Breast epithelium (tissue), 4 donors: ENCODE measurements at places on chromosomes 1 and 21. TPM values are rescaled to one million over a fixed set of nuclear protein-coding genes. Genes with fewer than 3 reads are reported as not detected.
A peak's percentile ranks its signal among the peaks of the same experiment; 100 is the strongest.

Gene OR2T29
- not detected for total RNA-seq

Gene FLG2
- total RNA-seq = not detected

Gene S100A2
- 0.33 TPM for total RNA-seq

Gene TMEM82
- total RNA-seq = not detected

Gene SMCP
- not detected for total RNA-seq

Gene AGO3
- 28.2 TPM for total RNA-seq

Gene SLC16A4
- total RNA-seq = 31.5 TPM

Gene TSACC
- not detected for total RNA-seq

Gene OR6N1
- total RNA-seq = not detected

Gene PLA2G2A
- 342 TPM for total RNA-seq

DNA sequence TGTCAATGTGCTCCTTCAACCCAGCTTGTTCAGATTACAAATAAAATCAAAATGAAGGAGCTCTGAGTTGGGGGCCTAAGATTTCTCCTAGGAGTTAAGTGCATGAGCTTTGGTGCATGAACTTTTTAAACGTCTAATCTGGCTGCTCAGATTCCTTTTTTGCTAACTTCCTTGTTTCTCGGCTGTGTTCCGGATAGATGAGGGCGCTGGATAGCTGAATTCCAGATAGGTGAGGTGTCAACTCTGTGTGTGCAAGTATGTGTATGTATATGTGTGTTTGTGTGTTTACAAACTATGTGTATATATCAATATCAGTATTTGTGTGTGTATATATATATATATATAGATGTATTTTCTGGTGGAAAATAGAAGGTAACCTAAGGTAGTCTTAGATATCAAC is 37.5 kb upstream of the RCAN3 start:
- H3K36me3 ChIP-seq = no peaks in the 10 kb centered on the region
- no peak for DNase-seq
- no peak overlapping the region for H3K4me3 ChIP-seq
- H3K27ac ChIP-seq = no peak overlapping the region

- peaks cover 11% of the 10 kb centered on the region for H3K27me3 ChIP-seq
- no peaks in the 10 kb centered on the region for H3K4me1 ChIP-seq
- no peak for DNase-seq
Measured at GRCh38 chr1:86151427-86151826, 5.1 kb downstream of the COL24A1 start.

DNA sequence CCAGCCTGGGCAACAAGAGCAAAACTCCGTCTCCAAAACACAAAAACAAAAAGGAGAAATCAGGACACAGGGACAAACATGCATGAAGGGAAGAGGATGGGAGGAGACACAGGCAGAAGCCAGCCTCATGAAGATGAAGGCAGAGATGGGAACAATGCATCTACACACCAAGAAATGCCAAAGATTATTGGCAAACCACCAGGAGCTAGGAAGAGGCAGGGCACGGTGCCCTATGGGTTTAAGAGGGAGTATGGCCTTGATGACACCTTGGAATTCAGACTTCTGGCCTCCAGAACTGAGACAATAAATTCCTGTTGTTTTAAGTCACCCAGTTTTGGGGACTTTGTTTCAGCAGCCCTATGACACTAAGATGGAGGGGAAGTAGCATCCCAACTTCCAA is 5.2 kb downstream of the TMPRSS3 start:
- H3K27ac ChIP-seq = peak overlapping the region; percentile 80
- no peak overlapping the region for H3K4me3 ChIP-seq
- H3K36me3 ChIP-seq = no peaks in the 10 kb centered on the region
- no peaks in the 10 kb centered on the region for H3K4me1 ChIP-seq

DNA sequence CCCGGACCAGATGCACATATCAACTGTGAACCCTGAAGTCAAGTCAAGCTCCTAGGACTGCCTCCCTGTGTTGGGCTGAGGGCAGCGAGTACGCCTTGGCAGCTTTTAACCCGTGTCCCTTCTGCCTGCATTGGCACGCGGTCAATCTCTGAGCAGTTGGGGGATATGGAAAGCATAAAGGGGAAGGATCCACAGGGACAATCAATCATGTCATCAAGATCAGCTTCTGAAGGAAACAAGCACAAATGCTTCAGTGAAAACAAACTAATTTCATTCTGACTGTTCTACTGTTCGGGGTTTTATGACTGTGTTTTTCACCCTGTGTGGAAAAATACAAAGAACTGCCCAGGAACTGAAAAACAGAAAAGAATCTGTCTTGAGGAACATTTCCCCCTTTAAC is 106.2 kb downstream of the RUNX1 start:
- H3K27me3 ChIP-seq = no peaks in the 10 kb centered on the region
- no peaks in the 10 kb centered on the region for H3K4me1 ChIP-seq
- no peak overlapping the region for H3K27ac ChIP-seq

DNA sequence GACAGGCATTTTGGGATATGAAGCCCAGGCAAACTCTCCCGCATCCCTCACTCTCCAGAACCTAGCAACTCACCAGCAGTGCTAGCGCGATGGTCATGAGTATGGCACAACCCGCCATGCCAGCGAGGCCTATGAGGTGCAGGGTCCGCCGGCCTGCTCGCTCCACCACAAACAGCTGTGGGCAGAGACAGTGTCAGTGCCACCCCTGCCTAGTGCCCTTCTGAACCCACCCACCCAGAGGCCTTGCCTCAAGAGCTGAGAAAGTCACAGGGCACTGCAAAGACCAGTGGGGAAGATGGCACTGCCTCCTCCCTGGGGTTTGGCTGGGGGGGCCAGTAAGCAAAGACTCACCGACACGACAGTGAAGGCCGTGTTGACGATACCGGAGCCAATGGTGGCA is 29.8 kb downstream of the SLC2A1 start:
- no peaks in the 10 kb centered on the region for H3K27me3 ChIP-seq
- no peak overlapping the region for H3K4me3 ChIP-seq
- H3K27ac ChIP-seq = no peak overlapping the region

DNA sequence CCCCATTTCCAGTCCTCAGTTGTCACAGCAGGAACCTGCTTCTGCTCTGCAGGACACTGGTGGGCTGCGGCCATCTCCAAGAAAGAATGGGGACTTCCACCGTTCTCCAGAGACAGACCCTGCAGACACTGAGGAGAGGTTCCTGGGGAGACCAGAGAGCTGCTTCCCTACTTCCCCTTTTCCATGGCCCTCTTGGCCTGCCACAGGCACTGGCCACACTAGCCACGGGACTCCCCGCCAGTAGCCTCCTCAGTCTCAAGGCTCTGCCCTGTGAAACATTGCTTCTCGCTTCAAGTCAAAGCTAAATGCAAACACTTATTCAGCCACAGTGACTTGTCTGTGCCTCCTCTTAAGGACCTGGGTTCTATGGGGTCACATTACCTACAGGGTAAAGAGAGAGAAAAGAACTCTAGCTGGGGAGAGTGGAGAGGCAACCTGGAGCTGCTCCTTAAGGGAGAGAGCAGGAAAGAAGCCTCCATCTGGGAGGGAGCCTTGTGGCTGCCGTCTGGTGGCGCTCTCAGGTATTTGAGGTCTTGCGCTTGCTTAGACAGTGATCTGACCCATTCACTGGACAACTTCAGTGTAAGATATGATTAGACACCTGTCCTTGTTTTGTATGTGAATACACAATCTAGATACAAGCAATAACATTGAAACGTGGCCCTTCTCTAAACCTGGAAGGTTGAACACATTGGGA is 5.4 kb upstream of the SLAMF8 start:
- H3K36me3 ChIP-seq = no peaks in the 10 kb centered on the region
- H3K4me1 ChIP-seq = no peaks in the 10 kb centered on the region
- no peak overlapping the region for H3K27ac ChIP-seq
- H3K4me3 ChIP-seq = no peak overlapping the region
- peaks cover 7% of the 10 kb centered on the region for H3K27me3 ChIP-seq

GRCh38 chr1:55443175-55443915 is 228.2 kb upstream of the USP24 start:
- H3K27ac ChIP-seq = peak overlapping the region; percentile 64
- H3K36me3 ChIP-seq = no peaks in the 10 kb centered on the region
- H3K27me3 ChIP-seq = no peaks in the 10 kb centered on the region

GRCh38 chr1:7899741-7900140 is 40.9 kb downstream of the TNFRSF9 start:
- DNase-seq = no peak
- H3K36me3 ChIP-seq = no peaks in the 10 kb centered on the region
- H3K27me3 ChIP-seq = no peaks in the 10 kb centered on the region
- H3K4me3 ChIP-seq = no peak overlapping the region
- H3K27ac ChIP-seq = no peak overlapping the region

DNA sequence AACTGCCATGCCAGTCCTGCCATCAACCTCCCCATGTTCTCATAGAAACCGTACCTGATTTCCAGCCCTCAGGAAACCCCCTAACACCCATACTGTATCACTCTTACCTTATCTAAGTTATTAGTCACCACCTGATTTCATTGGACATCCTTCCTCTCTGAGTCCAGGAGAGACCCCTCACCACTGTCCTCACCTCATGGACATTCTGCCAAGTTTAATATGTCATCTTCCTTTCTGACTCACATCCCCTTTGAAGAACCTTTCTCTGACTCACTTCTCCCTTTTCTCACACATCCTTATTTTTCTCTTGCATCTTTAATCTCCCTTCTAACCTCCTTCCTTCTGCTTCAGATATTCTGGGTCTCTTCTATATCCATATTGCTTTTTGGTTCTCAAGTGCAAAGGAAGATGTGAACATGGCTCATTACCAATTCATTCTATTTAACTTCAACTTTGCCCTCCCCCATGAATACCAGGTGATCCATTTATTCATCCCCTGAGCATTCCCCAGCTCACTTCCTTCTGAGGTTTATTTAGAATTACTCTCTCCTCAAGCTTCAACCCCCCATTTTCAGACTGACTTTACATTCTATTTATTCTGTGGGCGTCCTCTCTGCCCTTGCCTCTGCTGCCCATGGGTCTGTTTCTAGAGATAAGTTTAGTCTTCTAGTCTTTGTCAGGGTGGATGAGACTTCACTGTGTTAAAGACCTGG is 206.8 kb upstream of the ESRRG start:
- no peaks in the 10 kb centered on the region for H3K27me3 ChIP-seq
- H3K27ac ChIP-seq = no peak overlapping the region
- H3K4me1 ChIP-seq = no peaks in the 10 kb centered on the region
- no peaks in the 10 kb centered on the region for H3K36me3 ChIP-seq

- no peaks in the 10 kb centered on the region for H3K36me3 ChIP-seq
- DNase-seq = no peak
- no peaks in the 10 kb centered on the region for H3K27me3 ChIP-seq
Measured at GRCh38 chr1:39701049-39701439, 9.8 kb upstream of the HPCAL4 start.

GRCh38 chr1:226708342-226708780 is 30.7 kb downstream of the ITPKB start:
- no peaks in the 10 kb centered on the region for H3K27me3 ChIP-seq
- no peak for DNase-seq
- no peak overlapping the region for H3K4me3 ChIP-seq
- no peaks in the 10 kb centered on the region for H3K4me1 ChIP-seq

GRCh38 chr1:200866521-200866920 is 6.3 kb upstream of the GPR25 start:
- no peak for DNase-seq
- H3K27me3 ChIP-seq = peaks cover 16% of the 10 kb centered on the region
- no peaks in the 10 kb centered on the region for H3K36me3 ChIP-seq

GRCh38 chr1:165699577-165699976 is 1.2 kb upstream of the ALDH9A1 start:
- H3K36me3 ChIP-seq = no peaks in the 10 kb centered on the region
- no peaks in the 10 kb centered on the region for H3K4me1 ChIP-seq
- no peak for DNase-seq
- no peak overlapping the region for H3K4me3 ChIP-seq
- H3K27ac ChIP-seq = no peak overlapping the region
- H3K27me3 ChIP-seq = no peaks in the 10 kb centered on the region

- no peaks in the 10 kb centered on the region for H3K36me3 ChIP-seq
- no peaks in the 10 kb centered on the region for H3K27me3 ChIP-seq
- H3K4me1 ChIP-seq = peaks cover 24% of the 10 kb centered on the region
- H3K27ac ChIP-seq = peak overlapping the region; percentile 82
- no peak overlapping the region for H3K4me3 ChIP-seq
- no peak for DNase-seq
Measured at GRCh38 chr1:91792489-91793071, 93.4 kb downstream of the TGFBR3 start.

GRCh38 chr21:38712071-38712470 is 93.7 kb upstream of the ETS2 start:
- no peak overlapping the region for H3K27ac ChIP-seq
- no peak overlapping the region for H3K4me3 ChIP-seq
- H3K4me1 ChIP-seq = no peaks in the 10 kb centered on the region
- H3K27me3 ChIP-seq = no peaks in the 10 kb centered on the region

GRCh38 chr1:43704838-43705237 is 2.5 kb upstream of the ST3GAL3 start:
- H3K27me3 ChIP-seq = no peaks in the 10 kb centered on the region
- H3K36me3 ChIP-seq = no peaks in the 10 kb centered on the region
- no peak overlapping the region for H3K4me3 ChIP-seq

- no peak for DNase-seq
- H3K36me3 ChIP-seq = no peaks in the 10 kb centered on the region
- no peak overlapping the region for H3K4me3 ChIP-seq
- H3K27me3 ChIP-seq = no peaks in the 10 kb centered on the region
Measured at GRCh38 chr1:223258751-223259198, 105.2 kb downstream of the SUSD4 start.

GRCh38 chr1:97870589-97870988 is 50.2 kb downstream of the DPYD start:
- no peaks in the 10 kb centered on the region for H3K36me3 ChIP-seq
- H3K27ac ChIP-seq = no peak overlapping the region
- H3K4me1 ChIP-seq = no peaks in the 10 kb centered on the region
